ENCODE measurements at places on chromosomes 2 and 18.

DNA sequence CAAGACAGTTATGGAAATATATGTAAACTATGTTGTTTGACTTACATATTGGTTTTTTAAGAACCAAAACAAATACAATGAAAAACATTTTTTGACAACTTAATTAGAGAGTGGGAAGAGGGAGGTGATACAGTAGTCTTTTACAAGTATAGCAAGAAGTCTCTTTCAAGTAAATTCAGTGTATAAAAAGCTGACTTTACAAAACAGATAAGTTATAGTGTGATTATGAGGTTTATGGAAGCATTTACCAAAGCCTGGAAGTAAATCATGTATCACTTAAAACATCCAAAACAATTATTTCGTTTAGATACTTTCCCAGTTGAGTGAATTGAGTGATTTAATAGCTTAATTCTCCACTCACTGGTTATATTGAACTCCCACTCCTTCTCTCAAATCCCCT, 66.7 kb upstream of the SLC4A10 start:
- no peak for DNase-seq

- DNase-seq, result no peak
These were observed 255.1 kb upstream of the TMEM200C start for GRCh38 chr18:6150430-6150829.

- DNase-seq, result no peak
These were observed 713.1 kb downstream of the DCDC2C start for GRCh38 chr2:4416431-4416830.

DNA sequence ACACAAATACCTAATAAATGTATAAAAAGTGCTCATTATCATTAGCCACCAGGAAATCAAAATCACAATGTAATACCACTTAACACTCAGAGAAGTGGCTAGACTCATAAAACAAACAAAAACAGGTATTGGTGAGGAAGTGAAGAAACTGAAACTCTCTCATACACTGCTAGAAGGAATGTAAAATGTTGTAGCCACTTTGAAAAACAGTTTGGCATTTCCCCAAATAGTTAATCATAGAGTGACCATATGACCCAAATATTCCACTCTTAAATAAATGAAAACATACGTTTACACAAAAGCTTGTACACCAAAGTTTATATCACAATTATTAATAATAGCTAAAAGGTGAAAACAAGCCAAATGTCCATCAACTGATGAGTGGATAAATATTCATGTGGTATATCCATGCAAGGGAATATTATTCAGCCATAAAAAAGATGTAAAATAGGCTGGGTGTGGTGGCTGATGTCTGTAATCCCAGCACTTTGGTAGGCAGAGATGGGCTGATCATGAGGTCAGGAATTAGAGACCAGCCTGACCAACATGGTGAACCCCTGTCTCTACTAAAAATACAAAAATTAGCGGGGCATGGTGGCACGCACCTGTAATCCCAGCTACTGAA, 86.2 kb upstream of the COL5A2 start:
- DNase-seq, result no peak

DNA sequence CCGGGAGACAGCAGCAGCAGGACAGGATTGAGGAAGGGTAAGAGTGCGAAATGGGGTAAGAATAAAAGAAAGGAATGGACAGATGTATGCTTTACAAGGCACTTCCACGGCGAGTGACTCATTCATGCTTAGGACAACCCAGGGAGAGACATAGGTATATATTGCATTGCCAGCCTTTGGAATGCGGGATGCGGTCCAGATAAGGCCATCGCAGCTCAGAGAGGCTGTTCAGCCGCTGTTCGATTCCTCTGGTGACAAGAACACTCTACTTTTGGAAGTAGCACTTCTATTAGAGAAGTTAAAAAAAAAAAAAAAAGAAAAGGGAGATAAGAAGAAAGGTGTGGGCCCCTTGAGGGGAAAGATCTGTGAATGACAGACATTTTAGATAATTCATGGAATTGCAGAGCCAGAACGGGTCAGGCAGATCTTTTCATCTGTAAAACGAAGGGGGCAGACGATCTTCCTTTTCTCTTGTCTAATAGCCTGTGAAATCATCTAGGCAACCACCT, 819 bp upstream of the NCOA1 start:
- peak; percentile 64 for DNase-seq

DNA sequence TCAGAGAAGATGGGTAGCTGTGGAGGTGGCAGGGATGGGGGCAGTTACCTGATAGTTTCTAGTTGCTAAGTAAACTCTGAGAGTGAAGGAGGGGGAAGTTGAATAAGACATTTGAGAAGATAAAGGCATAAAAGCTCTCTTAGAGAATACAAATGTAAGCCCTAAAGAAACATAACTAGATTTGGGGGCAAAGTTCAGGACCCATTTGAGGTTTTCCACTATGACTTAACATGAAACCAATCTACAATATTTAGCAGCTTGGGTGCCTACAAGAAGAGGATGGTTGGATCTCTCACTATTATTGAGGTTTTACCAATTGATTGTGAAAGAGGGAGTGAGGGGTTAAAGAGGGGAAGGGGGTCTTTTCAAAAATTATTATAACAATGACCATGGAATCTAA, 34.4 kb upstream of the LYPD6 start:
- DNase-seq, result no peak

DNA sequence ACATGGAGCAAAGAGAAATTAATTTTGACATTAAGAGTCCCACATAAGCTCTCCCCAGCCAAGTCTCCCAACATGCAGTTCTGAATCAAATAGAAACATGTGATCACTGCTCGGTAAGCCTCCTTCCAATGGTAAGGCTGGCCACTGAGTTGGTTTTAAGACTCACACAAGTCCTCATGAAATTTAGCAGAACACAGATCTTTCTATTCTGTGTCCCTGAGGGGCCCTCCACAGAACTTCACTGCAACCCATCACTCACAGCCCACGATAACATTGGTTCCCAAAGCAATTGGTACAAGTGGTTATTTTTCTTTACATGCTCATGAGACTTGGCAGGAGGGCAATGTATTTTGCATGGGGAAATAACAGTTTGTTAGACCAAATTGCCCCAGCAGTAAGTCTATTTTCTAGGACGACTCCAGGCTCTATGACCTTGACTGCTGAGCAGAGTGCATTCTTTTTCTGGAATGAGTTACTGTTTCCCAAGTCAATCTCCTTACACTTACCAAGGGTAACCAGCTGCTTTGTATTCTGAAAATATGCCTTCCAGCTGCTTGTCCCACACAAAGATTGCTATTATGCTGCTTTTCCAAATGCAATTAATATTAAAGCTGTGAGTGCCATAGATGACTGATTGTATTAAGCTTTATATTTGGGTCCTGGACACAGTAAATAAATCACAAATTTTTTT, 142.3 kb upstream of the TANK start:
- no peak for DNase-seq

DNA sequence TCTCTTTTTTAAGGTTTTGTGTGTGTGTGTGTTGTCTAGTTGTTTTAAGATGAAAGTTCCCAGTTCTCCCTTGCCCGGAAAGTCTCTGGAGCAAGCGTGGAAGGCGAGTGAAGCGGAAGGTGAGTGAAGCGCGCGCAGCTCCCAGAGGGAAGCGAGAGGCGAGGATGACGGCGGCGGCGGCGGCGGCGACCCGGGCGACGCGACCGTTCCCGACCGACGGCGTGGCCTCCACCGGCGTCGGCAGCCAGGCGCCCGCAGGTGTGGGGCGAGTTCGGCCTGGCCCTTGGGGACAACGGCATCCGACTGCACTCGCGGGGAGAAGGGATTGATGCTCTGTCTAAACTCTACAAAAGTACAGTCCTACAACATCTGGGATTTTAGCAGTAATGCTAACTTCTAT, 321.9 kb downstream of the CELF4 start:
- no peak for DNase-seq

DNA sequence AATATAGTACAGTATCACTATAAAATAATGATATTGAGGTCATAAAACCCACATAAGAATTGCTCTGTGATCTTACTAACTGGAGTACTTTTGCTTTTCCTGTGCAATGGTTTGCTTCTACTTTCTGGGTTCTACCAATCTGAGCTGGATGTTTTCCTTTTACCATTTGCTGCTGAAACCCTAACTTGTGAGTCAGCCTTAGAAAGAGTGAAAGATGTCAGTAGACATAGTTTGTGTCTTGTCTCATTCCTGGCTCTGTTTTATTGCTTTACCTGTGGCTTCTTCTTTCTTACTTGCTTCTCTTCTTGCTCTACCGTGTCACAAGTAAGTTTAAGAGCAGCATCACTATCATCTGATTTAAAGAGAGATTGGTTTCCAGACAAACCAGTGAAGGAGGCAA, 61.0 kb downstream of the MBD2 start:
- DNase-seq, result no peak

DNA sequence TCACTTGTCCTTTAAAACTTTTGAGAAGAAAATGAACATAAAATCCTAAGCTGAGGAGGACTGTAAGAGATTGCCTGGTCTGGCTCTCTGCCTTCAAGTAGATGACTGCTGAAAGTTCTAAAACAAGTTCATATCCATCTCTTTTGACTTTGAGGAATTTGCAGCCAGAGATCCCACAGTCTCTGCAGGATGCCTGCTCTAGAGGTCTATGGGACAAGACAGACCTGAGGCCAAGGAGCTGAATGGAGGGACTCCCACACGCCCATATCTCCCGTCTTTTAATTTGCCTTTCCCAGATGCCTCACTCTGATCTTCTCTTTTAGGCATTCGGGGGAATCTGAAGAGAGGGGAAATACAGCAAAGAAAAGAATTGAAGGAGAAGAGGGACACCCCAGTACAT, 255.9 kb upstream of the RASGRP3 start:
- DNase-seq, result no peak

- no peak for DNase-seq
These were observed 38.3 kb downstream of the ST3GAL5 start for GRCh38 chr2:85850451-85850850.

GRCh38 chr2:236238751-236239150, 25.5 kb downstream of the ASB18 start:
- DNase-seq, result no peak

DNA sequence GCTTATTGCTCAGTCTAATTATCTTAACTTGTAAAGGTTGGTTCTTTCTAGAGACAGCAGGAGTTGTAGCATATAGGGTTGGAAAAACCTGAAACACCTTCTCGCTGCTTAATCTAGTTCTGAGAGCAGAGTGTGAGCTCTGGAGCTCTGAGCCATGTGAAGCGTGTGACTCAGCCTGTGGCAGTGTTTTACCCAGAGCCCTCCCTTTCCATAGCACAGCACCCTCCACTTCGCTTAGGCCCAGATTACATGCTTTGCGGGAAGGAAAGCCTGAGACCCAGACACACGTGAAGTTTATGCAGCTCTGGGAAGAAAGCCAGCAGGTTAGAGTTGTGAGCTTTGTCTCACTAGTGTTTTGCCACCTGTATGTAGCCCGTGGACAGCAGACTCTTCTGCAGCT, 74.5 kb downstream of the INPP4A start:
- DNase-seq, result no peak

- DNase-seq, result no peak
These were observed 130.9 kb downstream of the GLI2 start for GRCh38 chr2:120866483-120867140.

DNA sequence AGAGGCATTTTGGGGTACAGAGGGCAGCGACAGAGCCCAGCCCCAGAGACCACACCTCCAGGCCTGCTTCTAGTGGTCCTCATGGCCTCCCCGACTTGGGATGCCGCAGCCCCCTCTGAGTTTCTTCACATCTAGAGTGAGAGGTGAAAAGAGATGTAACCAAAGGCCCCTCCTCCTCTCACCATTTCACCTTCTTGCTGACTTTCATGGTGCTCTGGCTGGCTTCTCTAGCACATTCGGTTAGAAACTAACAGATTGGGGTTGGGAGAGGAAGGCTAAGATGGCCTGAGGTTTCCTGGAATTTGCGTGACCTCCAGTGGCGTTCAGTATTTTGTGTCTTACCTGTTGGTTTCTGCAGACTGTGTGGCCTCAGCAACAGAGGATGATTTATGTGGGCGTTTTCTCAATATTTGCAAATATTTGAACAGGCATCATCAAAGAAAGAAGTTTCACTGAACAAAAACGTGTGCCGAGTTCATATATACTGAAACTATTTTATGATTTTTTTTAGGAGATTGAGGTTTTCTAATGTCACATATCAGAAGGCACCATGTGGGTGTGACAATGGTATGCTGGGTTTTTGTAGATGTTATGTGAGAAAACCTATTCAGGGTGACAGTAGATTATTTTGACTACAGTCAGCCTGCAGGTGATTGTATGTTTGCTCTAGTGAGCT, 69.9 kb upstream of the BCL2L11 start:
- no peak for DNase-seq

GRCh38 chr2:159614534-159615366, 1.6 kb downstream of the BAZ2B start:
- DNase-seq, result peak; percentile 84

GRCh38 chr2:10837298-10838266, 25.0 kb upstream of the PDIA6 start:
- DNase-seq, result no peak

- no peak for DNase-seq
These were observed 273.7 kb downstream of the TMX3 start for GRCh38 chr18:68441241-68441640.

GRCh38 chr2:80530442-80531064, 226.0 kb upstream of the LRRTM1 start:
- DNase-seq, result no peak

DNA sequence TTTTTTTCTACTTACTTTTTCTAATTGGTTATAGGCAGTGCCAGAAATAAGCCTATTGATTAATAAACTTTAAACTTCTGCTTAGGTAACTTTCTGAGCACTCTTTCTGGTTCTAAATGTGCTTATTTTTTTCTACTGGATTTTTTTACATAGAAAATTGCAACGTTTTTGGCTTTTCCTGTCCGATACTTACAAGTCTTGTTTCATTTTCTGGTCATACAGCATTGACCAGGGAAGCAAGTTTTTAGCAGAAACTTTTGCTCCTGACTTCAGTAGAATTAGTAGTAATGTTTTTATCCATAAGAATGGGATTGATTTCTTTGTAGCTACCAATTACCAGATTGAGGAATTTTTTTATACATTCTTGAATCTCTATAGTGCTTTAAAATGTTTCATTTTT, 36.9 kb downstream of the NCKAP5 start:
- no peak for DNase-seq

DNA sequence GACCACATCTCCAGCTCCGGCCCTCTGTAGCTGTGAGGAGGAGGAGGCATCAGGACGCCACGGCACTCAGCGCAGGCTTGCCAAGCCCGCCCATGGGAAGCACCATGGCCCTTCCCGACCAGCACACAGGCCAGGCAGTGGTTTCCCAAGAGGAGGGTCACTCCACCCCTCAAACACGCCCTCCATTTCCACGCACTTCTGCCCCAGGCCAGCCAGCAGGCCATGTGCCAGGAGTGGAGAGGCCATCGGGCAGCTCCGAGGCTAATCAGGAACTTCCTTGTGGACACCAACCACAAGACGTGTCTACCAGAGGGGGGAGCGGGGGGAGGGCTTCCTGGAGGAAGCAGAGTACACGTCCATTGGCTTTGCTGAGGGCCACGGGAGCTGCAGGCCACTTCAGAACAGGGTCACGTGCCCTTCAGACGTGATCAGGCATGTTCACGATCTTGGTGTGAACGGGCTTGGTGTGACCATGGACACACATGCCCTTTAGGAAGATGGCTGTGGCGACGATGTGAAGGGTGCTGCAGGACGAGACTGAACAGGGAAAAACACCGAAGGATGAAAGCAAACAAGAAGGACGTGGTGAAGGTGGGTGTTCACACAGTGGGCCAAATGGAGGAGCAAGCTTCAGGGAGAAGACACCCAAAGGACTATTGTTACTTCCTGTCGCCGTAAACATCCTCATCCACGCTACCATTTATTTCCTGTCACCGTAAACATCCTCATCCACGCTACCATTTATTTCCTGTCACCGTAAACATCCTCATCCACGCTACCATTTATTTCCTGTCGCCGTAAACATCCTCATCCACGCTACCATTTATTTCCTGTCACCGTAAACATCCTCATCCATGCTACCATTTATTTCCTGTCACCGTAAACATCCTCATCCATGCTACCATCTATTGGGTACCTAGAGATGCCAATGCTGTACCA, 6.5 kb upstream of the MTERF4 start:
- DNase-seq, result no peak

Measured in RKO (cell line).